Suppressor macrophage treated with lipopolysaccharide for 4 hours (primary cell): ENCODE measurements at places on chromosomes 7 and 10.

DNA sequence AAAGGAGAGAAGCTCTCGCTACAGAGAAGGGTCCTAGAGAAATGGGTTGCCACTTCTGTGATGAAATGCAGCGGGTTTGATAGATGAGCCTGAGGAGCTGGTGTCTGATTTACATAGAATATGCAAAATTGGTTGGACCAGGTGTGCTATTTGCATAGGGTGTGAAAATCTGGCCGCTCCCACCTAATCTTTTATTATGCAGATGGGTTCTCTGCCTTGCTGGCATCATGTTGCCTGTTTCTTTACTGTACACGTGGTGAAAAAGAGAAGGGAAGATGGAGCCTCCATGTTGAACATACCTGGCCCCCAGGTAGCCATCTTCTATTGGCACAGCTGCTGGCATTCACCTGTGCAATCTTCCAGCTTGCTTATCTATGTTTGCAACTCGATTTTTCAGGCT, 212.2 kb downstream of the ANKRD7 start:
- no peak for DNase-seq

- no peak for DNase-seq
These were observed 275.3 kb downstream of the NRG3 start for GRCh38 chr10:82150123-82150900.

DNA sequence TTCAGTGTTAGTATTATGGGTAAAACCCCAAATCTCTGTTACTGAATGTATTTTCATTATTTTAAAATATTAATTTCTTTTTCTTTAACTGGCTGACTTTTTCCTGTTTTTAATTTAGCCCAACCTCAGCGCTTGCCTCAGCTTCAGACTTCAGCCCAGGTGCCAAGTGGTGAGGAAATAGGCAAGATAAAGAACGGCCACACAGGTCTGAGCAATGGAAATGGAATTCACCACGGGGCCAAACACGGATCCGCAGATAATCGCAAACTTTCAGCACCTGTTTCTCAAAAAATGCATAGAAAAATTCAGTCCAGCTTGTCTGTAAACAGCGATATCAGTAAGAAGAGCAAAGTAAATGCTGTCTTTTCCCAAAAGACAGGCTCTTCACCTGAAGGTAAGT, 57.5 kb downstream of the MDFIC start:
- DNase-seq: no peak

GRCh38 chr10:16520900-16521299, 779 bp downstream of the C1QL3 start:
- peak; percentile 9 for DNase-seq

DNA sequence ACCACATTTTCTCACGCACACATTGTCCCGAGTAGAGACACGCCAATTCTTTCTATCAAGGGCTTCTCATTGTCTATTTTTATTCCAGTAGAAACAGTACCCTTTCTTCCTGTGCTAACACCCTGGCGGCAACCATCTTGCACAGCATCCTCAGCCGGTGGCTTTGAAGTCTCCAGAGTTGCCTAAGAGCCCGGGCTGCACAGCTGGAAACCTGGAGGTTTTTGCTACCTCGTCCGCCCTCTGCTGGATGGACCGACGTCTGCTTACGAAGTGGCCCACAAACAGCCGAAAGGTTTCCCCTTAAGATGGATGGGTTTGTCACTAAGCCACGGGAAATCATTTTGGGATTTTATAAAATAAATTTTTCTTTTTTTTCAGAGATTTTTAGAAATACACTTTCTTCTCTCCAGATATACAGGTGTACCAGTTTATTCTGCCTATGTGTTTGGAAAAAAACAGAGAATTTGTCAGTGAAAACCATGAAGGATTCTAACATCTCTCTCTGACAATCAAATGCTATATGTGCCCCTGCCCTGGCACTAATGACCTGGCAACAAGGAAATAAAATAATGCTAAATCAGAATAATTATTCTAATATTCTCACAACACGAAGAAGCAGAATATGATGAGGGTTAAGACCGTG, 81.8 kb upstream of the FAM204A start:
- peak; percentile 67 for DNase-seq

DNA sequence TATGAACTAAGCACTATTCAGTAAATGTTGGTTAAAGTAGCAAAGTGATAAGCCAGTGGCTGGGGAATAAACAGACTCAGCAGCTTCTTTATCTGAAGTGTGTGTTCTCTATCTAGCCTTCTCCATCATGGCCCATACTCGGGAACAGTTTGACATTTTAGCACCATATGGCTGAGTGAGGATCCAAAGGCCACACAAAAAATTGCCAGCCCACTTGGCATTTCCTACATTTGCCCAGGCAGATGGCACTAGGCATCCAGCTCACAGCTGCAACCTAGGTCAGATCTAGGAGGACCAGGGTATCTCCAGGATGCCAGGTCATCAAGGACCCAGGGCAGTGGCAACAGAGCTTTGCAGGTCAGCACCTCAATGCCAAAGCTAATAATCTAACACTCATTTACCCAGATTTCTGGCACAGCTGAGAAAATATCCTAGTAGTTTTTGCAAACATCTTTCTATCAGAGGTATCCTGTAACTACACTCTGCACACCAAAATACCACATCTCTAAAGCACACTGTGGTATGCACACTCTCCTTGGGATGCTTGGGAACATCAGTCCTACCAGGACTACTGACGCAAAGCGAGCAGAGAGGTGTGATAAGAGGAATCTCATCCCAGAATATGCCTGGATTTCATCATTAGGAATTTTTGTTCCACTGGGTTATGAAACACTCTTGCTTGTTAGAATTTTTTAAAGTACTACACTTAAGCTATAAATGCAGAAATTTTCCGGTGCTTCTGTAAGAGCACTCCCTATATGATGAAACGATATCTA, 61.7 kb downstream of the DOCK4 start:
- DNase-seq: no peak

GRCh38 chr10:119713744-119714483, 11.9 kb upstream of the INPP5F start:
- no peak for DNase-seq

DNA sequence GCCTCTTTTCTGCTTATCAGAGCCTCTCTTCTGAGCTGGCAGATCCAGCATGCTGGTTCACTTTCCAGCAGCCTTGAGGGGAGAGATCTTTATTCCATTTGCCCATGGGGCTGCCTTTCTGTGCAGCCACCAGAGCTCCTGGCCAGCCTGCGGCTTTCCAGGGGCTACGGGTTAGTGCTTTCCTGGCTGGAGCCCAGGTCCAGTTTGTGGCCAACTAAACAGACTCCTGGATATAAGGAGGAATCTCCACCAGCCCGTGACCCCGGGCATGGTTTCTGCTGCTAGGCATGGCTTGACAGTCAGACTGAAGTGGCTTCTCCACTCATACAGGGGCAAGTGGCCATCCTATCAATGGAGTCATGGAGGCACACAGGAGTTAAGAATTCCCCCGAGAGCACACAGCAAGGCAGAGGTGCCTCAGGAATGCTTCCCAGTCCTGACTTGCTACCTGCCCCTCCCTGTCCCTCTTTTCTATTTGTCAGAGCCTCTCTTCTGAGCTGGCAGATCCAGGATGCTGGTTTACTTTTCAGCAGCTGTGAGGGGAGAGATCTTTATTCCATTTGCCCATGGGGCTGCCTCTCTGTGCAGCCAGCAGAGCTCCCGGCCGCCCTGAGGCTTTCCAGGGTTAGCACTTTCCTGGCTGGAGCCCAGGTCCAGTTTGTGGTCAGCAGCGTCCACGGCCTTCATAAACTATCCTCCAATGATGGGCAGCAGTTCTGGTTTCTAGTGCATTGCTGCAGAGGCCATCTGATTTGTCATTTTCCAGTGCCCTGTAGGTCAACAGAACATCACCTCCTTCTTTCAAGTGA, 35.9 kb downstream of the TSPAN15 start:
- no peak for DNase-seq

DNA sequence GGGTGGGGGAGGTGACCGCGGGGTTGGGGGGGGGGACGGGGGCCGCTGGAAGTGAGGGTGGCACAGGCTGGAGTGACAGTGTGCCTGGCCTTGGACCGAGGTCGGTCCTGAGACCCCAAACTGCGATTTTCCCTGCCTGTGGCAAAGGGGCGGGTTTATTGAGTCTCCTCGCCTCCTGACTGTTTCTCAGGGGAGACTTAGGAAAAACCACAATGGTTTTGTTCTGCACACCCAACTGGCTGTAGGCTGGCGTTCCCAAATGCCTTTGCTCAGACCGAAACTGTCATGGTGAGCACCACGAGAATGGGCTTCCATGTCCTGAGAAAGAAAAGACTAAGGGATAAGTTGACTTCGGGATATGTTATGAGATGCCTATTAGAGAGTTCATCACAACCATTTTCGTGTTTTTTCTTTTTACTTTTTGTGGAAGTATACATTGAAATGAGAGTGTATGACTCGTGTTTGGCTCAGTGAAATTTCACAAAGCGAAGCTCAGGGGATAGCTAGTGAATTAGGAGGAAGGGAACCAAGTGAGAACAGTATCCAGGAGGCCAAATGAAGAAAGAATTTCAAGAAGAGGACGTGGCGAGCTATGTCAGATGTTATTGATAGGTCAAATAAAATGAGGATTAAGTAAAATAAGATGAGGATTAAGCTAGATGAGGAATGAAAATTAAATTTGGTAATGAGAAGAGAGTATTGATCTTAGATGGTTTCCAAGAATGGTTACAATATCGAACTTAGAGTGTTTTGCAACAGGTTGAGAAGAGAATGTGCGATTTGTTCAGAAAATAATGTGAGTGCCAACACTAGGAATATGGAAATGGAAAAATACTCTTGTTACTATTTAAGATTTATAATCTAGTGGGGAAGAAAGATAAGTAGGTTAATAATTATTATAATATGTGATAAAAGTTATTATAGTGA, 918 bp downstream of the NET1 start:
- peak; percentile 27 for DNase-seq

GRCh38 chr10:129471447-129472175, 4.6 kb downstream of the MGMT start:
- DNase-seq: no peak

- peak; percentile 67 for DNase-seq
These were observed at the start of gene MDFIC for GRCh38 chr7:114922026-114922651. Gene MDFIC (plus strand): TSS chr7:114922094. CDS start chr7:114923034, 940 bp downstream.

- no peak for DNase-seq
These were observed 2.5 kb upstream of the GDF2 start for GRCh38 chr10:47319784-47320183.

DNA sequence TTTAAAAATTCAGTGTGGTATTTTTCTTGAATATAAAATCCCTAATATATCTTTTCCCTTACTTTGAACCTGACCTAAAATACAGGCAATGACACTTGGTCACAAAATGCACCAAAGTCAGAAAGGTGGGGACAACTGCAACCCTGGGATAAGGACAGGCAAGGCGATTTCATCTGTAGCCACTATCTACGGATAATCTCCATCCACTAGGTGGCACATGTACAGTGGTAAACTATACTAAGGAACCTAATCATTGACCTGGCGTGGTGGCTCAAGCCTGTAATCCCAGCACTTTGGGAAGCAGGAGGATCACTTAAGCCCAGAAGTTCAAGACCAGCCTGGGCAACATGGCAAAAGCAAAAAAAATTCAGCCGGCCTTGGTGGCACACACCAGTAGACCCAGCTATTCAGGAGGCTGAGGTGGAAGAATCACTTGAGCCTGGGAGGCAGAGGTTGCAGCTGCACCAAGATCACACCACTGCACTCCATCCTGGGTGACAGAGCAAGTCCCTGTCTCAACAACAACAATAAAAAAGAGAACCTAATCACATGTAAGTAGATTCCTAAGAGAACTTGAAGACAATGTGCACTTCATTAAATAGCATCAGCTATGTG, 98.9 kb downstream of the KMT2C start:
- DNase-seq: peak; percentile 55

DNA sequence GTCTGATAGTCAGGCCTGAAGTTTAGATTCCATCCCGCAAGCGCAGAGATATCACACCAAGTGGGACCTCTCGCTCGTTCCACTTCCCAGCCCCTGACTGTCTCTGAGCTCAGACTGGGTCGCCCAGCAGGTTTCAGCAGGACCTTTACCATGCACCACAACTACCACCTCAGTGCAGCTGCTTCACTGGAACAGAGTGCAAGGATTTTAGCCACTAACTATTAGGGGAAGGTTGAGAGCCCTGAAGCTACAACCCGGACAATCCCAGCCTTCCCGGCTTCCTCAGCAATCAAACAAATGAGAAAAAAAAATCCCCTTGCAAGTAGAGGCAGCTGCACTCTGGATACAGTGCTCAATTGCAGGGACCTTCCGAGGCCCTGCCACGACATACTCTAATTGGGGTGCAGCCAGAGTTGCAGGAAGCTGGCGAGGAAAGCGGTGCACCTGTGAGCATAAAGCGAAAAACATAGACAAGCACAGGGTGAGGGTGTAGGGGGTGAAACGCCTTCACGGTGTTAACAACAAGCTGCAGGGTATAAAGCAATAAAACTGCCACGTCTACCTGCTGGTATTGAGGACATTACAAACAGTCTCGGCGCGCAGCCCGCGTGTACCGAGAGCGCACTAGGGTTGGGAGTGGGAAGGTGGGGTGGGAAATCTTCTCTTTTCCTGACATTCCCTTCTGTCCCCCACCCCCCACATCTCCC, 2.6 kb upstream of the DLX6 start:
- no peak for DNase-seq

DNA sequence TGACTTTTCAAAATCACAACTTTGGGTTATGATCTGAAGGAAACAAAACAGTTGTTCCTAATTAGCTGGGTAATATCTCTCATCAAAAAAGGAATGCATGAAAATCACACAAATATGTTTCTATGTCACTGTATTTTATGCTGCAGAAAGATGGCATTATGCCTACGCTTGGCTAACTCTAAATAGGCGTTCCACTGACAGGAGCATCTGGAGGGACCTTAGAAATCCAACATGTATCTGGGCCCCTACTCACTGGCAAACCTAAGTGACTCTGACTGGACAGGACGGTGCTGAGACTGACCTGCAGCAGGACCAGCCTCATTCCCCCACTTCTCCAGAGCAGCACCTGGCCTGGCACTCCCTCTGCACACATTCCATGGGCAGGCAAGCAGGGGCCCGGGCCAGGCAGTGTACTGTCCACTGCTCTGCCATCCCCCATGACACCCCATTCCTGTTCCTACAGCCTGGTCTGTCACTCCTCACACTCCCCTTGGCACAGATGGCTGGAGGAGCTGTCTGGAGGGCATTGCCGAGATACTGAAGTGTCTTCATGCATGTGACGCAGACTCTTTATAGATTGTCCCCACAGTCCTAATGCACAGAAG, 2.6 kb upstream of the MYL7 start:
- no peak for DNase-seq

- peak; percentile 65 for DNase-seq
These were observed 68.9 kb downstream of the HTR7 start for GRCh38 chr10:90788968-90789367.

- no peak for DNase-seq
These were observed 10.7 kb downstream of the HIP1 start for GRCh38 chr7:75727881-75728593.

DNA sequence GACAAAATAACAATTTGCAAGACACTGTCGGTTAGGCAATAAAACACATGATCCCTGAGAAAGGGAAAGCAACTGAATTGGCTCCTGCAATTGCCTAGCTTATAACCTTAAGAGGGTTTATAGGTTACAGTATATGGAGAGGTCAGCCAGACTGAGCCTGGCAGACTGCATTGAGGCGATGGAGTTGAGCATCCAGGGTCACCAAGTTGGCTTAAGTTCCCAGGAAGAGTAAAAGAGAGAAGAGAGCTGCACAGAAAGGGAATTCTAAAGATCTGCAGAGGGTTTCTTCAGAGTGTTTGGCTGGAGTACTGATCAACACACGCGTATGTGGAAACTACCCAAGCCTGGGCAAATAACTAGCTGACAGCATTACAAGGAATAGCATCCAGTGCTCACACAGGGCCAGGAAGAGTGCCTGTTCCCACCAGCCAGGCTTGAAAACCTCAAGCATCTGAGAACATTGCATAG, 11.2 kb downstream of the ANKMY2 start:
- peak; percentile 44 for DNase-seq
